ENCODE measurements at places on chromosomes 5 and 9.

DNA sequence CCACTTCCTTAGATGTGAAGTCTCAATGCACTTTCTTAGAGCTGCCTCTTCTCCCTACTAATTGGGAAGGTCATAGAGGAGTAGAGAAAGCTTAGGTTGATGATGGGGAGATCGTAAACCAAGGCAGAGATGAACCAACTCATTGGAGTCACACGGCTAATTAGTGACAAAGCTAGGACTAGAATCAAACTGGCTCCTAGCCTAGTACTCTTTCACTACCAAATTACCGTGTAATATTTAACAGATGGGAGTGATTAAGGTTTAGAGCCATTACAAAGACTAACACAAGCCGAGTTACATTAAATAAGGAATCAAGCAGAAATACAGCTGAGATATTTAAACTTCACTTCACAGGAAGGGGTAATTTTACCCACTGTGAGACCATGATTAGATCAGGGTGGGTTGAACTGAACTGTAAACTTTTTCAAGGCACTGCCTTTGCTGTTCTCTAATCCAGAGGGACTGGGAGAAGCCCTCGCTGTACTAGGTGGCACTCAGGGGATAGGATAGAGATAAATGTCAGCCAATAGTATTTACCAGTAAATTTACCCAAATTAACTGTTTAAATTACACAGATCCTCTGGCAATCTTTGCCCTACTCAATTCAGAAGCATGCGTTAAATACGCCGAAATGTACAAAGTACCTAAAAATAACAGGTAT lies 166.4 kb upstream of the PIK3R1 start:
- DNase-seq: no peak

DNA sequence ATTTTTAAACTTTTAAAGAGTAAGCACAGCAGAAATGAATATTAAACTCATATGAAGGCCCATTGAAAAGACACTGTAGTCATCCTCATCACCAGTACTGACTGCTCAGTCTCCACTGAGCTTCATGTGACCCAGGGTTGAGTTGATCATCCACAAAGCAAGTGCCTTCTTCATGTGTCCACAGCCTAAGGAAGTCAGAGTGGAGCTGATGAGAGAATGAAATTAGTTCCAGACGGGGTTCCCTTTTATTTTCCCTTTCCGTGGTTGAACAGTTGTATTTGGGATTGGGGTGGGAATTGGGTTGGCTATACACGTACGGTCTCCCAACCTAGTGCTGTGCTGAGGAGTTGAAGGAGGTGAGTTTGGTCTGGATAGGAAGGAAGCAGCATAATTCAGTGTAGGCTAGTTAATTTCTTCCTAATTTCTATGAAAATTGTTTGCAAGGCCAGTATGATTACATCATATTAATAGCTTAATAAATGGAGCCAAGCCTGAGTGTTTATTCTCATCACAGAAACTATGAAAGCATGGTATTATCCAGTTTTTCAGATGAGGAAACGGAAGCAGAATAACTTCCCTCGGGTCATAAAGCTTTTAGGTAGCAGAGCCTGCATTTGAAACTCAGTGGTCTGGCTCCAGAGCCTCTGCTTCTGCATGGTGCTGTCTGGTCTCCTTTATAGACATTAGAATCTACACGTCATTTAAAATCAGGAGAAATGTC lies 103.9 kb upstream of the DMRT1 start:
- DNase-seq: no peak

- no peak for DNase-seq
Observed at GRCh38 chr9:21608200-21608599, 126.1 kb upstream of the IFNE start.

DNA sequence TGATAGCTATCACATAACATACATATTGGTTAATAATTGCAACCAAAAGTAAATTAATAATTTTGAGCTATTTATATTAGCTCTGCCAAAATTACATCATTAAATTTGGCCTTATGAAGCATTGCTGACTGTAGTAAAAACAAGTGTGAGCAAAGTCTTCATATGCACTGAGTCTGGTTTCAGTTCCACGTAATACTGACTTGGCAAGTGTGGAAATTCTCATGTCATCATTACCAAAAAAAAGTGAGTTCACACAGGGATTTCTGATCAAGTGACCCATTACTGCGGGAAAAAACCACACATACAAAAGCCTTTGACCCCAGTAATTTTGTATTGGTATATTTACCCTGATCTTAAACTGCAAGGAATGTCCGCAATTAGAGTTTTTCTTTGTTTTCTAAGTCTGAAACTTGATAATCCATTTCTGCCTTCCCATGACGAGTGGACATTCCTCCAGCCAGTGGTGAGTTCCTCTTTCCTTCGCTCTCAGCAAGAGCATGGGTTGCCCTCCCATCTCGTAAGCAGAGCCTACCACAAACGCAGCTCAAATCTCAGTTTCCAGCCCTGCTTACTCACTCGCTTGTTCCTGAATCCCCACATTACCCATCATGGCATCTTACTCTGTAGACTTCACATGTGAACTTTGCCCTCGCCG lies 220.2 kb upstream of the DMRT1 start:
- no peak for DNase-seq

DNA sequence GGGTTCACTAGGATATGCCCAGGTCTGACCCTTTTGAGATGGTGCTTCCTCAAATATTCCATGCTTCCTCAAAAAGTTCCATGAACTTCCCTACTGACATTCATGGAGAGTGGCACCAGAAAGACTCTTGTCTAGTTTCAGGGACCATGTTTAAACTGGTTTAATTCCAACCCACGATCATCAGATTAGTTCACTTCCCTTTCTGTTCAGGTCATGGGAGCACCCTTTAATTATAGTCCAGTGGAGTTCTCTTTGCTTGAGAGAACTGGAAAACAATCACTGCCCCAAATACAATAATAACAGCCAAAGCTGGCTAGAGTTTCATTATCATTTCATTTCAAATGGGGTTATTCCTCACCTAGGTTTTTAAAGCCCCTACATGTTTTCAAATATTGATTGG lies 9.7 kb upstream of the ERBIN start:
- no peak for DNase-seq

GRCh38 chr5:125311743-125312142 lies 565.3 kb upstream of the ZNF608 start:
- DNase-seq: no peak

DNA sequence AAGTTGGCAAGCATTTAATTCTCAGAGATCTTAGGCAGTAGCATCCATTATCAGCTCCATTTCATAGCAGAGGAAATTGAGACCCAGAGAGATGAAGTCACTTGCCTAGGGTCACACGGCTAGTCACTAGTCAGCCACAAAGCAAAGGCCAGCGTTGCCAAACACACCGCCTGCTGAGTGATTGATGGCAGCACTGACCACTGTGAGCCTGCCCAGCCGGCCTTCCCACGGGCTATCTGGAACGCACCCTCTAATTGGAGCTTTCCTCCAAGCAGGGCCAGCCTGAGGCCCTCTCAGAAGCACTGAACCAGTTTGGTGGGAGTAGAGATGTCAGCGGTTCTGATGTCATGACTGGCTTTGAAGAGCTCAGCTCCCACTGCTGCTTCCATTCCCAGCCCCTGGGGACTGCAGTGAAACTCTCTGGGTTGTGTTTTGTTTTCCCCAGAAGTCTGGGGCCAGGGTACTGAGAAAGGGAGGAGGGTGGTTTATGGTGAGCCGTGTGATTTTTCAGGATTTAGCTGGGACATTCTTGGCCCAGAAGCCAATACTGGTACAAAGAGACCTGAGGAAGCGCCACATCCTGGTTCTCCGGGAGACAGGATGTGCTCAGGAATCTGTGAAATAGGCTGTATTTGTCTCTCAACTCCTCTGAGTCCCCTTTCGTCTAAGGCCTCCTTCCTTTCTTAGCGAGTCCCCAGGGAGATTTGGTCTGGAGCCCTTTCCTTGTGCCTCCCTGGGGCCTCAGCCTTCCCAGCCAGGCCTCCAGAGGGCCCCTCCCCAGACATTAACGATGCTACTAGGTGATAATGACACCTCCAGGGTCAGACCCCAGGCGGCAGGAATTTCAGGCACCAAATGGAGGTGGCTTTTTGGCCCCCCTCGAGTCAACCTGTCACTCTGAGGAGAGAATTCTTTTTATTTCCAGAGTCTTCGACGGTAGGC lies 44.5 kb downstream of the SPRY4 start:
- no peak for DNase-seq

DNA sequence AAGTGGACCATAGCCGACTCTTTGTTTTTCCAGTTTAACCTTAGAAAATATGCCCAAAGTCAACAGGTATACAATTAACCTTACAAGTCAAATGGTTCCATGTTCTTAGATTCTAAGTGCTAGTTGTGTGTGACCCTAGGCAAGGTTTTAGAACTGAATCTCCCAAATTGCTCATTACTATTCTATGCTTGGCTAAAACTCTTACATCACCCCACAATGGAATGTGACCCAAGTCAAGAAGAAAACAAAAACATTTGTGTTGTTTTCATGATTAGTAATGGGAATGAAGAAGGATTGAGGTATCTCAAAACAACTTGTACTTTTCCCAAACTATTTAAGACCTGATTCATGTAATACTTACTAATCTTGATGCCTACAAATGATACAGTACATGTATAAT lies 159.2 kb downstream of the ARRDC3 start:
- no peak for DNase-seq

DNA sequence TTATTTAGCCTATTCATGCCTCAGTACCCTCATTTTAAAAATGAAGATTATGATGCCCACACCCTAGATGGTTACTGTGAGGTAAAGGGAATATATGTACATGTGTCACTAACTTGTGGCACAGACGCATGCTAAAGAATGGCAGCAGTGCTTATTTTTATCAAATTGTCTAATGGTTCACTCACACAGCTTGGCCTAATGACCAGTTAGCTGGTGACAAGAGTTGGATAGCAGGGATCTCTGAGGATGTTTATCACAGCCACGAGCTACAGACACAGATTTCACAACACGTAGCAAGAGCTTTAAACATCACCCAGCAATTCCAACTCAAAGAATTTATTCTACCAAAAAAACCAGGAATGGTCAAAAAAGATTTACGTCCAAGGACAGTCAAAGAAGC lies 7.2 kb downstream of the BAG1 start:
- no peak for DNase-seq

- DNase-seq: no peak
Observed at GRCh38 chr5:42840269-42840668, 28.6 kb upstream of the SELENOP start.

DNA sequence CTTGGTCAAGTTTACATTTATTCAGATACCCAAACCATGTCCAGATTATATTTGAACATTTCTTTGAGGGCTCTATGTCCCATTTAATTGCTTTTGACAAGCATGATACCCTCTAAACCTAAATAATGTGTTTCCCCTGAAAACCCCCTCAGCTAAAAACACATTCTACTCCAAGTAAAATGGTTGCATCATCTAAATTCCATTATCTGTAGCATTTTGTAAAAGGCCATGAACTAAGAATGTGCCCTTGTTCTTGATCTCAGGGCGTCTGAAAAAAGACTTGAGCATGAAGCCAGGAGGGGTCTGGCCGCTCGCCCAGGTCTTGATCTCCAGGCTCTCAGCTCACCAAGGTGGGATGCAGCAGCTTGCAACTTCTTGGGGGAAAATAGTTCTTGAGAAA lies 53.5 kb upstream of the ERCC6L2 start:
- no peak for DNase-seq

- DNase-seq: no peak
Observed at GRCh38 chr9:126842220-126842842, 18.1 kb upstream of the ZBTB34 start.

DNA sequence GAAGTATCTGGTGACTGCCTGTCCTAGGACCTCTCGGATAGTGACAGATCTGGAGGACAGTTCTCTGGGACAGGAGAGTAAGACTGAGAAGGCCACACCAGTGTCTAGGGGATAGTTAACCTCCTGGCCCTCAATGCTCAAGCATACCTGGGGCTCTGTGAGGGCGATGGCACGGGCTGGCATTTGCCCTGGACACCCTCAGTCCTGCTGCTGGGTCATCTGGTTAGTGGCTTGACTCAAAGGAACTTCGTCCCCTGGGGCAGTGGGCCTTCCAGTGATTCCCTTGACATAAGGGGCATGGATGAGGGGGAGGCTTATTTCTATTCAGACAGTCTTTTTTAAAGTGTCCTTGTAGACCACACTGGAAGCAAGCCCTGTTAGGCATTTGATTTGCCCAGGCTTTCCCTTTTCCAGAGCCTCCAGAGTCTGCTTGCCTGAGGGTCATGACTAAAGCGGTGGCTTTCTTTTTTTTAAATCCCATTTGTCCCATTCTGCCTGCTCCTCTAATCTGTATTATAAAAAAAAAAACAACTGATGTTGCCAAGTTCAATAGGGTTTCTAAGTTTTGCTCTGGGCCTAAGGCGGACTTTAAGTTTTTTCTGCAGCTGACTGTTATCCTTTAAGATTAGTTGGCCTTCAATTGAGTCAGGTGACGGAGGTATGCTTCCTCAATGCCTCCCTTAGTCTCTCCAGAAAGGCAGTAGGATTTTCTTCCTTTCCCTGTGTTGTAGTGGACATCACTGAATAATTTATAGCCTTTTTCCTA lies 2083.5 kb upstream of the C9orf72 start:
- no peak for DNase-seq

GRCh38 chr9:134891713-134892112 lies 11.1 kb downstream of the FCN2 start:
- DNase-seq: no peak

DNA sequence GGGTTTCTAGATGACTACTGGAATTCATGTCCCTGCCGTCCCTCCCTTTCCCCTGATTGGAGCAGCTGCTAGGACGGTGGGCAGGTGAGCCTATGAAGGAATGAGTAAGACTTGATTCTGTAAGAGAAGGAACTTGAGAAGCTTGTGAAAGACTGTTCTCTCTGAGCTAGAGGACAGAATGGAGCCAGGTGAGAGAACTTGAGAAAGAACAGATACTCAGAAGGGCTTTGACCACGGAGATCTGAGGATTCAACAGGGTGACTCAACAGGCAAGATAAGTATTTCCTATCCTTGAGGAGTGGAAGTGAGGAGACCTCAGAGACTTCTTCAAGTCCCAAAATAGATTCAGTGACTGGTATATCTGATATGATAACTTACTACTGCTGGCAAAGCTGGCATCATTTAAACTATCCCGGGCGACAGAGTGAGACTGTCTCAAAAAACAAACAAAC lies 41.9 kb downstream of the HSDL2 start:
- no peak for DNase-seq

DNA sequence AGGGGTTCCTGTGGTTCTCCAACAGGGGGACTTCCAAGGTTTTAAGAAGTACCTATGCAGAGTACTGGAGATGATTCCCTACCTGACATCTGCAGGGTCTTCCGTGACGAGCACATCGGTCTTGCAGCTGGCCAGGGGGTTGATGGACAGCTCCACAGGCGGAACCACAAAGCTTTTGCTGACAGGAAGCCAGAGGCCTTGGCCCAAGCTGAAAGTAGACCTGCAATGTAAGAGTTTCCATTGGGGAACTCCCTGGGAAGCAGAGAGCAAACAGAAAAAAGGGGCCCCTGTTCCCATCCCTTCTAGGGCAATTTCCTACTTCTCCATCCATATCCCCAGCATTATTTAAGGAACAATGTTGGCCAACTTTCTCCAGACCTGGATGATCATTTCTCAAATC lies 288.0 kb downstream of the TRIM32 start:
- DNase-seq: no peak

DNA sequence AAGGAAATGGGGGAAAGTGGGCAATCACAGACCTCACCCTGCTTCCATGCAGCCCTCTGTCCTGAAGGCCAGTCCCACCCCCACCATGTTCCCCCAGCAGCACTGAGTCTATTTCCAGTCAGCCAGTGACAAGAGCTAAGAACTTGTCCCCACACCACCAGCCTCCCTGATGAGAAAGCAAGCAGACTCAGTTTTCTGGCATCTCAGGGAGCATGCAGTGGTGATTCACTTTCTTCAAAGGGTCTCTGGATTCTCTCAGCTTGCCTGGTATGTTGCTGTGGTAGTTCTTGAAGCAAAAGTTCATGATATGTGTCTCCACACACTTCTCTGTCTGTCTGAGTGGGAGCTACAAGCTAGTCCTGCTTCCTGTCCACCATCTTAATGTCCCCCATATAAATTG lies 799.9 kb upstream of the TYRP1 start:
- DNase-seq: no peak
